ENCODE measurements at places on chromosomes 6 and 20. TPM values are rescaled to one million over a fixed set of nuclear protein-coding genes. Genes with fewer than 3 reads are reported as not detected.

FOXO3 gene
- total RNA-seq: 45.5 TPM

LAMA2 gene
- total RNA-seq: 0.80 TPM

SOX4 gene
- total RNA-seq: 120 TPM

ATP5F1E gene
- total RNA-seq: 116 TPM

RIMS4 gene
- total RNA-seq: 0.40 TPM

C6orf15 gene
- not detected for total RNA-seq

ZHX3 gene
- total RNA-seq: 24.1 TPM

GRCh38 chr6:43668151-43669028 lies 19.2 kb downstream of the MRPS18A start:
- H3K4me1 ChIP-seq: peaks cover 40% of the 10 kb centered on the region
- peak overlapping the region; percentile 80 for H3K27ac ChIP-seq
- peaks cover 68% of the 10 kb centered on the region for H3K36me3 ChIP-seq
- H3K4me3 ChIP-seq: peak overlapping the region; percentile 43
- DNase-seq: peak; percentile 87

GRCh38 chr20:35757098-35757705 lies 14.6 kb upstream of the PHF20 start:
- DNase-seq: no peak
- no peak overlapping the region for H3K27ac ChIP-seq
- no peaks in the 10 kb centered on the region for H3K36me3 ChIP-seq

DNA sequence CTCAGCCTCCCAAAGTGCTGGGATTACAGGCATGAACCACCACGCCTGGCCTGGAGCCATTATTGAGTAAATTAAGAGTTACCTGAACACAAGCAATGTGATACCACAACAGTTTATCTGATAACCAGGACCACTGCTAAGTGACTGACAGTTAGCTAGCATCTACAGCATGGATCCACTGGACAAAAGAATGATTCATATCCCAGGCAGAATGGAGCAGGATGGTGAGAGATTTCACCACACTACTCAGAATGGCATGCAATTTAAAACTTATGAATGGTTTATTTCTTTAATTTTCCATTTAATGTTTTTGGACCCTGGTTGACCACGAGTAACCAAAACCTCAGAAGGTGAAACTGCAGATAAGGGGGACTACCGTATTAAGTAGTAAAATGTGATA lies 48.6 kb downstream of the RALGAPA2 start:
- peaks cover 8% of the 10 kb centered on the region for H3K4me1 ChIP-seq
- H3K4me3 ChIP-seq: no peak overlapping the region
- H3K36me3 ChIP-seq: no peaks in the 10 kb centered on the region
- H3K27ac ChIP-seq: no peak overlapping the region
- no peak for DNase-seq

DNA sequence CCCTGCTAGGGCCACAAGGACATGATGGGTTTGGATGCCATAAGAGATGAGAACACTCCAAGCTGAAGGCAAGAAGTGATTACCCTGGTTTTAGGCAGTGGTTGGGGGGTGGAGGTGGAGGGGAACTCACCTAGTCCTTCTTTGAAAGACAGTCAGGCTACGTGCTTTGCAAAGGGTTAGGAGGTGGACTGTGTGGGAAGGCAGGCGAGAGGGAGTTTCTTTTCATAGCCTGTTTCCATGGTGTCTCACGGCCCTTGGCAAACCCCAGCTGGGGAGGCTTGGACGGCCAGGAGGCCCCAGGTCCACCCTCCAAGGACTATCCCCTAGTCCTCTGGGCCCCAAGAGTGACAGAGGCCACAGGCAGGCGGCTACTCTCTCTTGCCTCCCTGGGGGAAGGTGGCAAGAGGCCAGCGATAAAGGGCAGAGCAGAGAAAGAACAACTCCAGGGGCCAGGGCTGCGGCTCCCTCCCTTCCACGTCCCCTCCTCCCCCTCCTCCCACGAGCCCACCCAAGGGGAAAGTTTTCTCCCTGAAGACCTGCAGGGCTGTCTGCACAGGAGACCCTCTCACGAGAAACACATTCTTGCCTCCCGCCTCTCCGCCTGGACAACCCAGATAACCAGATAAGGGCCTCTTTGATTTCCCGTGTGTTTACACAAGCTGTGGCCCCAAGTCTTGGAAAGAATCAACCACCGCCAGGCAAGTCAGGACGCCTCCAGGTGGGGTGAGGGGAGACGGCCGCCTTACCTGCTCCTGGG lies 74.4 kb downstream of the NOL4L start:
- H3K36me3 ChIP-seq: no peaks in the 10 kb centered on the region
- no peak overlapping the region for H3K4me3 ChIP-seq
- H3K4me1 ChIP-seq: peaks cover 10% of the 10 kb centered on the region

- H3K27me3 ChIP-seq: no peaks in the 10 kb centered on the region
- peaks cover 7% of the 10 kb centered on the region for H3K36me3 ChIP-seq
- peaks cover 50% of the 10 kb centered on the region for H3K4me1 ChIP-seq
- peak overlapping the region; percentile 84 for H3K27ac ChIP-seq
- DNase-seq: peak; percentile 35
Measured at GRCh38 chr6:156883497-156884252, 106.5 kb downstream of the ARID1B start.

DNA sequence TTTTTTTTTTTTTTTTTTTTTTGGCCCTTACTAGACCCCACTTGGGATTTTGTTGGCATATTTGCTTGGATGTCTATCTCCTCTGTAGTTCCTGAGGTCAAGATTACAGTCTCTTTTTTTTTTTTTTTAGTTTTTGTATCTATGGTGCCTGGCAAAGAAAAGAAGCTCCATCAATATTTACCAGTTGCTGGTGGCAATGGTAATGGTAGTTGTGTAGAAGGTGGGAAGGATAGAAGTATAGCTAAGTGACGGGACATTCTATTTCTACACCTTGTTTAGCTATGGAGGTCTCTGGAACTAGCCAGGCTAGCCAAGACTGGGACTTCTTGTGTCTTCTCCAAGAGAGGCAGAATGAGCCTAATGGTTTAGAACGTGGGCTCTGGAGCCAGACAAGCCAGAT lies 42.2 kb upstream of the TNFAIP3 start:
- DNase-seq: no peak
- H3K36me3 ChIP-seq: no peaks in the 10 kb centered on the region
- no peak overlapping the region for H3K4me3 ChIP-seq
- no peaks in the 10 kb centered on the region for H3K4me1 ChIP-seq
- H3K27me3 ChIP-seq: no peaks in the 10 kb centered on the region

DNA sequence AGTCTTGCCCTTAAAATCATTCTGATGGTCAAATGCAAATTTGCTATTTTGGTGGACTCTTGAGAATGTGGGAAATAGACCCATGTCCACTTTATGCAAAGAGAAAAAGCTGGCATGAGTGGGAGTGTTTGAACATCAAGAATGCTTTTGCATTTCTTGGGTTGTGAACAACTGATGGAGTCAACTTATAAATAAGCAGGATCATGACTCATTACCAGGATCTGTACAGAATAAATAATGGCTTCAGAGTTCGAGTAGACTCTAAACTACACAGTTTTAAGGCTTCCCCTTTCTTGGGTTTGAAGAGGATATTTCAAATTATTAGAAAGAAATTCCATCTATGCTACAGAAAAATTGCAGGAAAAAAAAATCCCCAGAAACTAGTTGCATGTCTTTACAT lies 195.5 kb downstream of the EYA4 start:
- H3K27me3 ChIP-seq: no peaks in the 10 kb centered on the region
- DNase-seq: no peak
- no peak overlapping the region for H3K27ac ChIP-seq
- peaks cover 38% of the 10 kb centered on the region for H3K4me1 ChIP-seq

- no peak overlapping the region for H3K4me3 ChIP-seq
- H3K27ac ChIP-seq: no peak overlapping the region
- no peak for DNase-seq
- no peaks in the 10 kb centered on the region for H3K36me3 ChIP-seq
- no peaks in the 10 kb centered on the region for H3K4me1 ChIP-seq
Measured at GRCh38 chr6:65546894-65547293, 160.1 kb downstream of the EYS start.

DNA sequence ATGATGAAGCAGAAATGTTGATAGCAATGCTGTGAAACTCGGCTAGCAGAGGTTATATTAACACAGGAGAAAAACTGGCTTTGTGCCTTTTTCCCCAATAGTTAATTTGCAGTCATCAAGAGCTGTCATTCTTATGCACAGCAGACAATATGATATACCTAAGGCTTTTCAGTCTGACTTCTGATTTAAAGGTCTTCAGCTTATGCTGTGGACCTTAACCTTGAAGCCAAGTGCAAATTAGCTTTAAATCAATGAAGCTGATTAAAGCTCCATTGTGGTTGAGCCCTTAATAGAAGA lies 171.6 kb upstream of the ID4 start:
- H3K36me3 ChIP-seq: no peaks in the 10 kb centered on the region
- DNase-seq: no peak
- no peak overlapping the region for H3K27ac ChIP-seq
- no peak overlapping the region for H3K4me3 ChIP-seq
- H3K4me1 ChIP-seq: no peaks in the 10 kb centered on the region

DNA sequence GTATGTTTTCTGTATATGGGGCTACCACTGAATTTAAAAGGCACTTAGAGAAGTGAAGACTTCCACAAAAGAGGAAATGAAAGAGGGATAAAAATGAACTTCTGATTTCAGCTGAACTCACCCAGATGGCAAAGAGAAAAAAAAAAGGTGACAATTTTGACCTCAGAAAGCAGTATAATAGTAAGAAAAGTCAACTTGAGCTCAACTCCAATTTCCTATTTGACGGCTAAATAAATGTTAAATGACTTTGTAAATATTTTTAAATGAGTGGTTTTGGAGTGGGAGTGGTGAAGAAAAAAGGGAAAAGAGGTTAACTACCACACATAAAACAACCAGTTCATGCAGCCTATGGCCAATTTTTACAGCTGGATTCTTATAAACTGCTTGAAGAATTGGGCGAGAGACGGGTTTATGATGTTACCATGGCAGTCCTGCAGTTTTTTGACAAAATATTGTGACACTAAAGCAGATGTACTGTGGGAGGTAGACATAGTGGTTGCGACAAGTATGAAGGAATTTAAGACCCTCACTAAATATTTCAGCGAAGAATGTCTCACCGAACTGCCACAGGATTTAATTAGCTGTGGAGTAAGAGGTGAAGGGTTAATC lies 49.8 kb upstream of the ADTRP start:
- no peak overlapping the region for H3K4me3 ChIP-seq
- no peaks in the 10 kb centered on the region for H3K4me1 ChIP-seq
- H3K36me3 ChIP-seq: no peaks in the 10 kb centered on the region
- DNase-seq: no peak

GRCh38 chr6:126526547-126526946 lies 186.6 kb downstream of the CENPW start:
- no peak overlapping the region for H3K4me3 ChIP-seq
- no peaks in the 10 kb centered on the region for H3K36me3 ChIP-seq
- no peaks in the 10 kb centered on the region for H3K27me3 ChIP-seq
- no peak overlapping the region for H3K27ac ChIP-seq
- H3K4me1 ChIP-seq: peaks cover 7% of the 10 kb centered on the region

GRCh38 chr6:107868867-107869611 lies 44.9 kb upstream of the SCML4 start:
- no peaks in the 10 kb centered on the region for H3K27me3 ChIP-seq
- H3K27ac ChIP-seq: no peak overlapping the region
- no peak for DNase-seq
- H3K4me1 ChIP-seq: no peaks in the 10 kb centered on the region

DNA sequence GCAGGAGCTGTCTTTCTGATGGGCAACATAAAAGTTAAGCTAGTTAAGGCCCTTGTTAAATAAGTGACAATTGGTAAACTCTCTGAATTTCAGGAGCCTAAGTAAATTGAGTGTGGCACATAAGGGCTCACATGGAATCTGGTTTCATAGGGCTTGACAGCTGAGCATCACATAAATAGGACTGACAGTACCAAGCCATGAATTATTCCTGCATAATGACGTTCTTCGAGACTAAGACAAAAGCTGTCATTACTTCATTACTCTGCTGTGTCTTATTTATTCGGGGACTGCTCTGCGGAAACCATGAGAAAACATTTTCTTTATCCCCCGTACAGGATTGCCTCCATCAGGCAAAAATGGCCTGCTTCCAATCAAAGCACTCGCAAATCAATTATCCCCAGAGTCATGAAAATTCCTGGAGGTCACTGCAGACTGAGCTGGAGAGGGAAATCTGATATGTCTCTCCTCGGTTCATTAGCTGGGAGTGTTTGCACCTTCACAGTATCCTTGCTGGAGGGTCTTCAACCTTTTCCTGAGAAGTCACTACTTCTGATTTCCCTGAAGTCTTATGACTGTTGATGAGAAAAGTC lies 311.4 kb downstream of the CDH26 start:
- no peak for DNase-seq
- H3K4me3 ChIP-seq: no peak overlapping the region
- H3K4me1 ChIP-seq: no peaks in the 10 kb centered on the region
- no peaks in the 10 kb centered on the region for H3K36me3 ChIP-seq
- peaks cover 4% of the 10 kb centered on the region for H3K27me3 ChIP-seq

DNA sequence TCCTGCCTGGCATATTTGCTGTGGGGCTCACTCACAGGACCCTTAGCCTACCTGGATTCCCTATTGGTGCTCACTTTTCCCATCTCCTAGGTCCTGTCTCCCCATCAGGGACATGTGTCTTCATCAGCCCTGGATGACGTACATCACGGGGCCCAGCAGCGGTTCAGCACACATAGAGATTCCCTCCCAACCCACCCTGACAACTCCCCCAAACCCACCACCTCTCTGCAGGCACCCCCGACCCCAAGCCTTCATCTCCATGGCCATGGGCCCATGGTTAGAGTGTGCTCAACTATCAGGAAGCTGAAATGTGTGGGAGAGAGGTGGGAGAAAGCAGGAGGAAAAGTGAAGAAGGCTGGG lies 25.4 kb upstream of the SPDEF start:
- peaks cover 14% of the 10 kb centered on the region for H3K4me1 ChIP-seq
- no peaks in the 10 kb centered on the region for H3K27me3 ChIP-seq
- peaks cover 5% of the 10 kb centered on the region for H3K36me3 ChIP-seq
- H3K4me3 ChIP-seq: no peak overlapping the region

DNA sequence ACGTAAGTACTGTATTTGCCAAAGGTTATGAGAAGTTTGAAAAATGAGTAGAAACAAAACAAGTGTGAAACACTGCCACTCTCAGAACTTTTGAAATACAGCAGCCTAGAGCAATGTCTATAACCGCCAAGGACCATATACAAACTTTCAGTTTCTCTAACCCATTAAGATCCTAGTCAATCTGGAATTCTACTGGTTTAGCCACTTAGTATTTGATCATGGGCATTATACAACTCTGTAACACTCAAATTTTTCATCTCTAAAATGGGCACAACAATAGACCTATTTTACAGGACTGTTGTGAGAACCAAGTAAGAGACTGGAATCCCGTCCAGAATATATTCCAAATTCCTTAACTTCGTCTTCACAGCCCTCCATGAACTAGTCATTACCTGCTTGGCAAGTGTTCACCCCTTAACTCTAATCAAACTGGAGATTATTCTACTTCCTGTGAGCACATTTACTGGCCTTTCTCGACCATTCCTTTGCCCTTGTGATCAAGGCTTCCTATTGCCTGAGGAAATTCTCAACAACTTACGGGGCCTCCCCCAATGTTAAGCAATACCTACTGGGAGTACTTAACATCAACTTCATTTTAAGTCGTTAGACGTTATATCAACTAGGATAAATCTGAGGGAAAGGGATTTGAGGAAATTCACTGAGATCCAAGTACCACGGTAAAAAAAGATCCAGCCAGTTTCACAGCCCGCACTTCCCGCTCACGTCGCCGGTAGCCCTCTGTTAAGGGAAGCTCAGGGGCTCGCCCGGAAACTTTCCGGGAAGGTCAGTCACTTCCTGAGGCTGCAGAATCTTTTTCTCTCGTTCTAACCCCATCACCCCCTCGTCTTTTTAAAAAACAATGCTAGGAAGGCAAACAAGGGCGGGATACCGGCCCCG lies 1.1 kb downstream of the EIF2S2 start:
- DNase-seq: peak; percentile 26
- peak overlapping the region; percentile 100 for H3K27ac ChIP-seq
- H3K36me3 ChIP-seq: peaks cover 73% of the 10 kb centered on the region
- H3K4me1 ChIP-seq: peaks cover 50% of the 10 kb centered on the region
- H3K27me3 ChIP-seq: no peaks in the 10 kb centered on the region

GRCh38 chr20:59955131-59955796 lies 3.0 kb upstream of the CDH26 start:
- no peaks in the 10 kb centered on the region for H3K27me3 ChIP-seq
- no peak overlapping the region for H3K4me3 ChIP-seq
- no peaks in the 10 kb centered on the region for H3K4me1 ChIP-seq

All from Calu3 (cell line).